ENCODE measurements at places on chromosomes 13 and 19.

GRCh38 chr19:54677217-54677616 lies 14.4 kb downstream of the LILRB4 start:
- ATAC-seq = no peak

DNA sequence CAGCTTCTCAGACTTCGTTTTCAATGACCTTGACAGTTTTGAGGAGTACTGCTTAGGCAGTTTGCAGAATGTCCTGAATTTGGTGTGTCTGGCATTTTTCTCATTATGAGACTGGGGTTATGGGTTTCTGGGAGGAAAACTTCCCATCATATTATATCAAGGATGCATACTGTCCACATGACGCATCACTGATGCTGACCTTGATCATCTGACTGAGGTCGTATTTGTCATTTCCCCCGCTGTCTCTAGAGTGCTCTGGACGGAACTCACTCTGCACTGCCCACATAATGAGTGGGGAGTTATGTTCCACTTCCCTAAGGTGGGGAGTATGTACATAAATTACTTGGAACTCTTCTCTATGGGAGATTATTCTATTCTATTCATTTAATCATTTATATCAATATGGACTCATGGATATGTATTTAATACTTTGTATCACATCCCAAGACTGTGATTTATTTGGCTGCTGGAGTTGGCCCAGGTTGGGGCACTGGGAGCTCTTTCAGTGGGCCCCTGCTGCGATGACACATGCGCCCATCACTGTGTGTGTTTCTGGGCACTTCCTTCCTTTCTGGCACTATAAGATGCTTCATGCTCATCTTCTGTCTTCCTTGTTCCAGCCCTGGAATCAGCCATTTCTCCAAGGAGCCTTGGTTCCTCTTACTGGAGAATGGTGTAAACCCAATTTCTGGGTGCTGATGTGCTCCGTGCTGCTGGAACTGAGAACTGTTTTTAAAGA lies 138.6 kb downstream of the MIPEP start:
- ATAC-seq = no peak

GRCh38 chr13:24627090-24627714 lies 53.0 kb upstream of the ATP12A start:
- peak; percentile 86 for ATAC-seq

DNA sequence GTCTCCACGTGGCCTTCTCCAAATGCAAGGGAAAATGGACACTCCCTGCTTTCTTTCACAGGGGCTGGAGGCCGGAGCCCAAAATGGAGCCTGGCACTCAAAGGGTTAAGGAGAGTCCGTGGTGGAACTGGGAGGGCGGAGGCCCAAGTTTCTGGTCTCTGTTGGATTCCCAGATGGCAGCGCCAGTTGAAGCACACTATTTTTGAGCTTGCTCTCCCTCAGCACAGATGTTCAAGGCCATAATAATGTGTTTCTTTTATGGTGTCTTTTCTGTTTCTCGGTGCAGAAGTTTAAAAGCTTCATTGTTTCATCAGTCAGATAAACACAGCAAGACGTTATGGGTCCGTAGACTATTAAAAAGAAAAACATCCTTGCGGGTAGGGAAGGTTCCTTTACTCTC lies 67.6 kb downstream of the TNFRSF19 start:
- peak; percentile 74 for ATAC-seq

DNA sequence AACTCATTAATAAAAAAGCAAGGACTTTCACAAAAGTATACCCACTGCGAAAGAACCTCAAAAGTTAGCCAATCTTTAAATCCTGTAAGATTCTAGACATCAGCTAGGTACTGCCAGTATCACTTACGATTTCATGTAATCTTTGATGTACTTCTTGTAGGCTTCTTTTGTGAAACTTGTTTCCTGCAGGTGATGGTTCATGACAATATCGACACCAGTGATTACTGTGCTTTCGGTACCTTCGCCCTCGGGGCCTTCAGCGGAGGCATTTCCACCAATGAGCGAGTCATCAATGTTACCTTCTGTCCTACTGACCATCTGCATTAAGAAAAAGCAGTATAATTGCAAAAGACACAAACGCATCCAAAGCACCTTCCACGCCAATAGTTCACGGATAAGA lies 1.1 kb downstream of the TPT1 start:
- ATAC-seq = no peak

- ATAC-seq = no peak
These were observed 1.0 kb downstream of the IRF2BP1 start for GRCh38 chr19:45884682-45885555.

- ATAC-seq = no peak
These were observed 11.6 kb downstream of the SHKBP1 start for GRCh38 chr19:40588110-40588854.

DNA sequence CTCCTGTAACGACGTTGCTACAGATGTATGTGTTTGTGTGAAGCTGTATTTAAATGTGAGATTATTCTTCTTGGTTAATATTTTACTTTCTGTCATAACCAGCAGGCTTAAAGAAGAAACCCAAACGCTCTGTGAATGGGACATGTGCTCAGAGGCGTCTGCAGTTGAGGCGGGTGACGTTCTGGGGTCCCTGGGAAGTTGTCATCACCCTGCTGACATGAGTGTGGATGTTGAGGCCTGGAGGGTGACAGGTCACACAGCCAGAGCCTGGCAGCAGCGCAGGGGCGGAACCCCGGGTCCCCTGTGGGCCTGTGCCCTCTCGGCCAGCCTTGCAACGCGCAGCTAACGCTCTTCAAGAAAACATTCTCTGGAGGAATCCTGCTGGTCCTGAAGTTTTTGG lies 16.6 kb downstream of the RASA3 start:
- no peak for ATAC-seq

DNA sequence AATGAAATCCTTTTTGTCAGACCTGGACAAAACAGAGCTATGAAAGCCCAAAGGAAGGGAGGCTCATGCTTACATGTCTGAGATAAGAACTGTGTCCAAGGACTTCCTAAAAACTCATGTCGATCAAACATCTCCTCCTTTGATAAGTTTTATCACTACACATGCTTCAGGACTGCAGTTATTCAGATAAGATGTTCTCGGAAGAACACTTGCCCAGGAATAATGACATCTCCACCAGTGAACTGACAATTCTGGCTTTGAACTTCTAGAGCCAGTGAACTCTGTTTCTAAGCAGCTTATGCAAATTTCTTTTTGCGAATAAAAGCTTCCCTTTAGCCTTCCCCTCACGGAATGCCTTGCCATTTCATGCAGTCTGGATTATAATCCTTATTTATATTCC lies 561.6 kb downstream of the TBC1D4 start:
- ATAC-seq = no peak

DNA sequence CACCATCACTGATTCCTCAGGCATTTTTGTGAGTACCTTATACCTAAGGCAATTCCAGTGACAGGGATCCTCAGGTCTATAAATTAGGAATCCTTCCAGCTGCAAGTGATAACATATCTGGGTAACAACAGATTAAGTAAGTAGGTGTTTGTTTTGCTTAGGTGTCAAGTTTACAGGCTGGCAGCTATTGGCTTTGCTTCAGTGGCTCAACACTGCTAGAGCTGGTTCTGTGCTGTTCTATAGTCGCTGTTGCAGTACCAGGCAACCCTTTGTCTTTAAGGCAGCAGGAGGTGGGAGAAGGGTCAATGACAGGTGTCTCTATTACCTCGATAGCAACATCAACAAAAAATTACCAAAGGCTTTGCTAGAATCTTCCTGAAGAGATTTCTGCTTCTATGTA lies 27.0 kb downstream of the SLC10A2 start:
- no peak for ATAC-seq

DNA sequence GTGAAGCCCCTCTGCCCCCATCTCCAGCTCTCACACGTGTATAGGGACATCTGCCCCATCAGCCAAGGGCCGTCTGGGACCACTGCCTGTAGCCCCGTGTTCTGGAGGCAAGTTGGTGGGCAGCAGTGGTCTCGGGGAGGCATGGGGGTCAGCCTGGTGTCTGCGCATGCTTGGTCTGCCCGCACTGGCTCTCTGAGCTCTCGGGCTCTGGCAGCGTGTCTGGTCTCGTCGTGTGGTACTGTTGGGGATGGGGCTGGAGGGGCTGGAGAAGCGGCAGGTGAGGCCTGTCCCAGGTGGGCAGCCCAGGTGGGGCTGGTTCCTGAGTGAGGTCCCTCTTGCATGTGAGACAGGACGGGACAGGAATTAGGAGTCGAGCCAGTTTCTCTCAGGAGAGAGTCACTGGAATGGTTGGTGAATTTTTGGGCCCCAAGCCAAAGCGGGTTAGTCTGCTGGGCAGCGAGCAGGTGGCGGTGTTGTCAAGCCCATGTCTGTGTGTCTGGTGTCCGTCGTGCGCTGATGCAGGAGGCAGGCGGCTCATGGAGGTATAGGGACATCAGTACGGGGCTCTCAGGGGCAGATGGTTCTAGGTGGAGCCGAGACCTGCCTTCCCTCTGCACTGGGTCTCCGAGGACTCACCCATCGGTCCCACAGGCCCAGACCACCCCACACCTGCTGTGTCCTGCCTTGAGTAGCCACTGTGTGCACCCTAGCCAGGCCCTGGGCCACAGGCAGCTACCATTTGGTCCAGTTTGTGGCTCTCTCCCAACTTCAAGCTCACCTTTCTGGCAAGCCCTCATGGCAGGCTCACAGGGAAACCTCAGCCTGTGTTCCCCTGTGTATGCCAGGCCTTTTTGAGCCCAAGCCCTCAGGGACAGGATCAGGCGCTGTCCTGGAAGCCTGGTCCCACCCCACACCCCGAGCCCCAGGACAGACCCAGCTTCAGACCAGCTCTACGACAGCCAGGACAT lies 18.2 kb downstream of the COMP start:
- no peak for ATAC-seq

DNA sequence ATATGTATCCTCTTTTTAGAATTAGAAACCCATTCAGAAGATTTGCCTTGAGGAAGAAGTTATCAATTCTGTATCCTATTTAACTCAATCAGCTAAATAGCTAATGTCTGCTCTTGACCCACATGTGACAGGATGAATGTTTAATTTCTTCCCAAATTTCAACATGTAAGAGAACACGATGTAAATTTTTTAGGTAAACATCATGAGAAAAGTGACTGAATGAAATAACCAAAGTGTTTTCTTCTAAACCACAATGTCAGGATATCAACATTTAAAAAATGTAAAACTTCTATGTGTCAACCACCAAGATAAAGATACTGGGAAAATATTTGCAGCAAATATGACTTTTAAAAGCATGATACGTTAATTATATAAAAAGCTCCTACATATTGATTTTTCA lies 302.4 kb downstream of the DCT start:
- ATAC-seq = no peak

Data from motor neuron (in vitro differentiated cells).